ENCODE measurements at places on chromosomes 2 and 18. TPM values are rescaled to one million over a fixed set of nuclear protein-coding genes. Genes with fewer than 3 reads are reported as not detected.

DNA sequence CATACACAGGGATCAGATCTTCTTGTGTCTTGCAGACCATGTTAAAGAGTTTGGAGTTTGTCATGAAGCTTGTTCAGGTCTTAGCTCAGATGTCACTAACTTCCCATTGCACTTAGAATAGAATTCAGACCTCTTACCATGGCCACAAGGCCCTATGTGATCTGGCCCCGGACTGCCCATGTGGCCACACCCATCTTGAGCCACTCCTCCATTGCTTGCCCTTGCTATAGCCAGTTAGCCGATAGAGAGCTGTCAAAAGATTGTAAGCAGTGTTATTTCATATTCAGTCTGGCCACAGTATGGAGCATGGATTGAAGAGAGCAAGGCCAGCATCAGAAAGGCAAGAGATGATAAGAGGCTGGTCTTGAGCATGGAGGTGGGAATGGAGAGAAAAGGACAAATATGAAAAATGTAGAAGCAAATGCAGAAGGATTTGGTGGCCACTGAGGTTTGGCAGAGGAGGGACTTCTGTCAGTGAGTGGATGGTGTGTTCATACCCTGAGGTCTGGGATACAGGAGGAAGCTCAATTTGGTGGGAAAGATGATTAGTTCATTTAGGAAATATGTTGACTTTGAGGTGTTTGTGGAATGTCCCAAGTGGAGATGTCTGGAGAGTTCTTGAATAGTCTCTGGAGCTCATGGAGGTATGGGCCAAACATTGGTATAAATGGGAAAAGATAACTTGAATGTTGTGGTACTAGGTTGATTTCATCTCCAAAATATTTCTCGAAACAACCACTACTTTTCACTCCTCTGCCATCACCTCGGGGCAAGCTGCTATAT lies 10.6 kb downstream of the DGUOK start:
- no peak for DNase-seq

DNA sequence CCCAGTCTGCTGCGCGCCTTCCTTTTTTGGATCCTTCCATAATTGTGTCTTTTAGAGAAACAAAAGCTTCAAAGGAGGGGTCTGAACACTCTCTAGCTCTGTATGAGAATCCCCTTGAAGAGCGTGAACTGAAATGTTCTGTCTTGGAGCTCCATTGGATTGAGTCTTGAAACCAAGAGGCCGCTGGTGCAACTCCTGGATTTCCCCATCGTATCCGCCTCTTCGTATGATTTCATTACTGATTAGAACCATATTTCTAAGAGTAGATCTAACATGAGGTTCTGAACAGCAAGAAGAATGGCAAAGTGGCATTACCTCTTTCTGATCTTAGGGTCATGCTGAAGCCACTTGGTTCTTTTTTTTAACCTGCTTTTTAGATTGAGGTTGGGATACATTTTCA lies 31.4 kb upstream of the NRP2 start:
- DNase-seq = no peak

DNA sequence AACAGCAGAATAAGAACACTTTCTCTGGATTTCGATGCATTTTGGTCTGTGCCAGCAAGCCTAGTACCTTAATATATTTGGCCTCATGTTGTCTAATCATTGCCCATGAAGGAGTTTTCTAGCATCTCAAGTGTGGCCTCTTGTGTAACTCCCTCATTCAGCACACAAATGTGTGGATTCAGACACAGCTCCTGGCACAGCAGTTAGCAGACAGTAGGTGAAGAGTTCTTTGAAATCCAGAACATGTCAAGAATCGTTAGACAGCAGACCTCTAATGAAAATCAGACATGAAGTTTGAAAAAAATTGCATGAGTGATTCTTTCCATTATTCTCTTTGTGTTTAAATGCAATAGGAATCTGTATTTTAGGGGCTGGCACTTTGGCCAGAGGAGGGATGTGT lies 177.0 kb downstream of the FMNL2 start:
- DNase-seq = no peak

- peak; percentile 69 for DNase-seq
Observed at GRCh38 chr2:174024524-174025270, 59.5 kb upstream of the SP3 start.

DNA sequence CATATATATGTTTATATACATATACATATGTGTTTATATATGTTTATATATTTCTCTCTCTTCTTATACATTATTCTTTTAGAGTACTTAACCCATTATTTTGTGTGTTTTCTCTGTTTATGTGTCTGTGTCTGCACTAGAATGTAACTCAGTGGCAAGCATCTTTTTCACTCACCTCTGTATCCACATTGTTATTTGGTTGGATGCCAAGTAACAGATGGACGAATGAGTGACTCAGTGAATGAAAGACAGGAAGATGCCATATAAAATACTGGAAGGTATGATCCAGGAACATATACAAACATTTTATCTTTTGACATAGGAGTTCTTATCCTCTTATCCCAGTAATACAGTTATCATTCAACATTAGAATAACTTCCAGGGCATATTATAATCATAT lies 684.8 kb downstream of the RNF144A start:
- no peak for DNase-seq

- DNase-seq = no peak
Observed at GRCh38 chr2:61275575-61276184, 113.7 kb downstream of the C2orf74 start.

DNA sequence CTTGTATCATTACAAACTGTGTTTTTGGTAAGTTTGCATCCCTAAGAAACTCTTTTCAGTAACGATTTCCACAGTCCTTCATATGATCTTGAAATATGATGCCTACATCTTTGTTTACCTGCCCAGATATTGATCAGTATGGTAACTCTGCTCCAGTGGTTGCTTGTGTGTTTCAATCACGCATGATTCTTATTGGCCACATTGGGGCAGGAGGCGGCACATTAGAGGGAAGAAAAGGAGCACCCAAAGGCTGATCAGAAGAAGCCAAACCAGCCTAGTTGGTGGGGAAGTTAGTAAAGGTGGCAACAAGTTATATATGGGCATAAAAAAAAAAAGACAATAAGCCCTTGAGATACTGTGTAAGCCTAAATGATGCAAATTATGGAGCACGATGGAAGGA lies 158.9 kb downstream of the RHBDD1 start:
- no peak for DNase-seq

- DNase-seq = no peak
Observed at GRCh38 chr18:8571399-8571798, 37.8 kb upstream of the RAB12 start.

DNA sequence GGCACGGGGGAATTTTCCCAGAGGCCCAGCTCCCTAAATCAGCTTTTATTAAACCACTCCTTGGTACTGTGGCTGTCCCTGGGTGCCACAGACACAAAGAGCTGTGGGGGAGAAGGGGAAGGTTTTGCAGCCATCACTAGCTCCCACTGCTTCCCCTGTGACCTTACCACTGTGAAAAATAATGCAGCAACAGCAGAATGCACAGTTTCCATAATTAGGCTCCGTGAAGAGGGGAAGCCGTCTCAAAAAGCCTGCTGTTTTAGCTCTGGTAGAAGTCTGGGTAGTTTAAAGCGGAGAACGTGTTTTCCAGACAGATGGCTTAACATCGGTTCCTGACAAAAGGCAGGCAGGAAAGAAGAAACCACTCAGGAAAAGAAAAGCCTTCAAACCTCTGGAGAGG lies 27.5 kb upstream of the CAB39 start:
- DNase-seq = no peak

- no peak for DNase-seq
Observed at GRCh38 chr2:149449017-149449416, 118.6 kb downstream of the LYPD6 start.

DNA sequence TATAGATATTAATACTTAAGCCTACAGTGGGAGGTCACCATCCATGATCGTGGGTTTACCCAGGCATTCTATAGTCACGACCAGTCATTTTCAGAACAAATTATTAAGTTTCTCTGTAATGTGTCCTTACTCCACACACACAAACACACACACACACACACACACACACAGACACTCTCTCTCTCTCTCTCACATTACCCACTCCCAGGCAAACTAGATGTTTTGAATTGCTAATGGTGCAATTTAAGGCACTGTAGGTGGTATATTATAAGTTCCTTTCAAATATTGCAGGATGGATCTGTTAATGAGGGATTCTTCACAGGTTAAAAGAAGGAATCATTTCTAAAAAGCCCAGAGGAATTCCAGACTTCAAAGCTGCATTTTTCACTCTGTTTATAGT lies 657.8 kb downstream of the MBD2 start:
- DNase-seq = no peak

DNA sequence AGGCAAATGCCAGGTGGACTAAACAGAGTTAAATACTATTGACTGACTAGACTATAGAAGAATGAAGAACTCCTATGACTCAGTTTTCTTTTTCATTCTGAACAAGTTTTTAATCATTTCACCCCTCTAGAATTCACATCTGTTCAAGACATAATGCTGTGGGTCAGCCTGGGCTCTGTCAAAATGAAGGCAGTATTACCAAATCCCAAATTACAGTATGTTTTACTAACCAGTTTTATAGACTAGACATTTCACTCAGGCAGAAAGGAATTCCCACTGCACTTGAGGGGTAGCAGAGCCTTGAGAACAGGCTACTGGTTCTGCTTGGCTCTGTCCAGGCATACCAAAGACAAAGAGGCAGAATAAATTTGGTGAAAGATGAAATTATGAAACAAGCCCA lies 511.7 kb downstream of the EPHA4 start:
- no peak for DNase-seq

GRCh38 chr2:74100254-74101216 lies 47.2 kb downstream of the BOLA3 start:
- DNase-seq = no peak

GRCh38 chr2:233448220-233448559 lies 93.9 kb downstream of the DGKD start:
- DNase-seq = no peak

DNA sequence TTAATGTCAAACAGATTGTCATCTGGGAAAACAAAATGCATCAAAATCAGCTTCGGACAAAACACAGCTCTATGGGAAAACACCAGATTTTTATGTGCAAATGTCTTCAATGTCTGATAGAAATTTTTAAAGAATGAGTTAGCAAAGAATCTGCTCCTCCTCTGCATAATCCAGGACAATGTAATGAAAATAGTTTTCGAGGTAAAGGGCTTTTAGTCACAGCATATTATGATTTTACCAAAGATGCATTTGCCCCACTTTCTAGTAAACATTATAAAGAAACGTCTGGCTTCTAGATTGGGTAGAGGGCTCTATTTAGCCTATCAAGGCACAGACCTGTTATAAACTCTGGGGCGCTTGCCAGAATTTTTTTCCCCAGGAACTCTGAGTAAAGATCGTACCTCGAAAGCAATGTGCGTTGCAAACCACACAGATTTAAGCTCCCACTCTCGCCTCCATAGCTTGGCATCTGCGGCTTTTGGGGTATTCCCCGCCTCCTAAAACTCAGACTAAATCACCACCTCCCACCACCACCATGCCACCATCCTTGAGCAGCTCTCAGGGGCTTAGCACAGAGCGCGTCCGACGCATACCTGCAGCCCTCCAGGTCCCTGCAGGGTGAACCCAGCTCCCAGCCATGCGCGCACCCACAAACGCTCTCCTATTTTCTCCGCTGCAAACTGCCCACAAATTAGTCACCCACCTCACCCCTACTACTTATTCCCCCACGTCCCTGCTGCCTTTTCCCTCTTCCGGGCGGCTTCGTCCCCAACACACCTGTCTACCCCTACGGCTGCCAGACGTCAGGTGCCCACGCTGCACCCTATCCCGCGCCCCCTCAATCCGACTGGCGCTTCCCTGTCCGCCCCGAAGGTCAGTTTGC lies 829 bp downstream of the ACVR1C start:
- no peak for DNase-seq

DNA sequence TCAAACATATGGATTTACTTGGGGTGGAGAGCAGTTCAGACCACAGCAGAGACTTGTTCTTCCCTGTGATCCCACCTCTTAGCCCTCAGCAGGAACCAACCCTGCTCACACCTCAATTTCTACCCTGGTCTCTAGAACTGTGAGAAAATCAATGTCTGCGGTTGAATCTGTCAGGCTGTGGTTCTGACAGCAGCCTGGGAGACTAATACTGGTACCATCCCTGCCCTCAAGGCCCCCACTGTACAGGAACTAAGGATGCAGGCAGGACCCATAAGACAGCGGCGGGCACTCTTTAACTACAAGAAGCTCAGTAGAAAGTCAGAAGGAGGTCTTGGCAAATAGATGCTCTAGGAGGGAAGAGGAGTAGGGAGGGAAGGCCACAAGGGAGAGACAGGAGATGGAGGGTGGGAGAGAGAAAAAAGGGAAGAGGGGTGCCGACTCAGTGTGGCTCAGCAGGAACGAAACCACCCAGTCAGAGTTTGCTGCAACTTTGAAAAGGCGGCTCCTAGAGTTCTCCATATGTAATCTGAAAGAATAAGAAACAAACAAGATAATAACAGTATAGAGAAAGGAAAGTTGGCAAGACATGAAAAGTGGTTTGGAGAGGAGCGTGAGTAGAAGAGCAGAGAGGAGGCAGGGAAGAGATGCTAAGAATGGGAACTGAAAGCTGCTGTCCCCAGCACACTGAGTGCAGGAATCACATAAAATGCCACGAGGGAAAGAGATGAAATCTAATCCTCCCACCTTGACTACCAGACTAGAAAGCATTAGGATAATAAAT lies 323.9 kb upstream of the ID2 start:
- DNase-seq = no peak

GRCh38 chr2:120867290-120868241 lies 131.9 kb downstream of the GLI2 start:
- DNase-seq = peak; percentile 63

GRCh38 chr2:140711867-140712266 lies 1418.9 kb downstream of the LRP1B start:
- no peak for DNase-seq

DNA sequence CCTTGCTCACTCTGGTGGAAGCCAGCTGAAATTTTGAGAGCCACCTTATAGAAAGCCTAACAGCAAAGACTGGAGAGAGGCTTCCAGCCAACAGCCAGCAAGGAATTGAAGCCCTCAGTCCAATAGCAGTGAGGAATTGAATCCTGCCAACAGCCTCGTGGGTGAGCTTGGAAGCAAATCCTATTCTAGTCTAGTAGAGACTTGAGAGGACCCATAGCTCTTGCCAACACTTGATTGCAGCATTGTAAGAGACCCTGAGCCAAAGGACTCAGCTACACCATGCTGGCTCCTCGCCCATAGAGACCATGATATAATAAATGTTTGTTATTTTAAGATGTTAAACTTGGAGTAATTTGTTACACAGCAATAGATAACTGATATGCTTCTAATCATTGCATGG lies 403.0 kb upstream of the TNP1 start:
- DNase-seq = no peak

- DNase-seq = no peak
Observed at GRCh38 chr2:240146141-240146561, 5.7 kb upstream of the OTOS start.

The PLGLB1 gene
- total RNA-seq = 8.8 TPM

The SKA1 gene
- total RNA-seq = 11.5 TPM

The ADAM17 gene
- total RNA-seq = 40.0 TPM

The PPIL3 gene
- 83.1 TPM for total RNA-seq

The ALK gene
- 1.0 TPM for total RNA-seq

The LOXHD1 gene
- 1.2 TPM for total RNA-seq

The KYNU gene
- total RNA-seq = 9.8 TPM

The ZBTB7C gene
- 8.6 TPM for total RNA-seq

The KATNAL2 gene
- 4.4 TPM for total RNA-seq

The MRO gene
- 1.2 TPM for total RNA-seq
